HCEC 1CT (cell line): ENCODE measurements at places on chromosomes 3 and 15.
A peak's percentile ranks its signal among the peaks of the same experiment; 100 is the strongest.

DNA sequence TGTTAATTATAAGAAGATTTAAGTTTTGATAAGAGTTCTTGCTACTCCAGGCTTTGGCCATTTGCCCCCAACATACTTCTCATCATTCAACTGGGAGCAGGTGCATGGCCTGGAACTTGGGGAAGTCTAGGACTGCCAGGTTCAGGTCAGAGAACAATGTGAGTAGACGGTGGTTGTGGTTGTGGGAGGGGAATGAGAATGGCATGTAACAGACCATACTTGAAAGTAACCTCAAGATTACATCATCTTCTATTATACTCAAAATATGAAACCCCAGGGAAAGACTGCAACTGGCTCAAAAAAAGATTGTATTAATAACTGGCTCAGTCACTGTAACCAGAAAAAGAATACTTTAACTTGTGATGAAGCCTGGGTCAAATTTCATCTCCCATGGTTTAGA, 364.9 kb upstream of the DPPA4 start:
- DNase-seq = peak; percentile 11

DNA sequence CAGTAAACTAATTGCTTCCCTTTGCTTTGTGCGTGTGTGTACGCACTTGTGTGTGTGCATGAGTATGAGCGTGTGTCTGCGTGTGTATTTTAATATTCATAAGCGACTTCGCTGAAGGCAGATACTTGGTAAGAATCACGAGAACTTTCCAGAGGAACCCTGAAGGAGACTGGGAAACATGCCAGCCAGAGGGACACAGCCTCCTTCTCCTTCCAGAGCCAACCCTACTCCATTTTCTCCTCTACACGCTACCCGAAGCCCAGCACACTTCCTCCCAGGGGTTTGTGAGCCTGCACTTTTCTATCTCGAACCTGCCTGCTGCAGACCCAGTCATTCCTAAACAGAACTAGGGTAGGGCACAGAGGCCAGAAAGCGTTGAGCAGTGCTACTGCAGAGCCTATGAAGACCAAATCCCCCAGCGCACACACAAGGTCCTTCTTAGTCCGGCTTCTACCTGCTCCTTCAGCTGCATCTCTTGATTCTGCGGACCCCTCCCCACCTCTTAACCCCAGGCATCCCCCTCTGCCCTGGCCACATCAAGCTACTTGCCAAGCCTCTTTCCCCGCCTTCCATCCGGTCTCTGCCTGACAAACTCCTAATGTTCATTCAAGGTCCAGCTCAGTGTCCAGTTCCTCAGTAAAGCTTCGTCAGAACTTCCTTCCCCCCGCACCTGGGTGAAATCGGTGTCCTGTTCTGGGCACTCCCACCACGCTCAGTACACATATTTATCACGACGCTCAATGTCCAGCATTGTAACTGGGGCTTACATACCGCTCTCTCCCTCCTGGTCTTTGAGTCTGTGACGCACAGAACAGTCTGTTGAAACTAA, 191.8 kb downstream of the FAM43A start:
- DNase-seq = no peak

DNA sequence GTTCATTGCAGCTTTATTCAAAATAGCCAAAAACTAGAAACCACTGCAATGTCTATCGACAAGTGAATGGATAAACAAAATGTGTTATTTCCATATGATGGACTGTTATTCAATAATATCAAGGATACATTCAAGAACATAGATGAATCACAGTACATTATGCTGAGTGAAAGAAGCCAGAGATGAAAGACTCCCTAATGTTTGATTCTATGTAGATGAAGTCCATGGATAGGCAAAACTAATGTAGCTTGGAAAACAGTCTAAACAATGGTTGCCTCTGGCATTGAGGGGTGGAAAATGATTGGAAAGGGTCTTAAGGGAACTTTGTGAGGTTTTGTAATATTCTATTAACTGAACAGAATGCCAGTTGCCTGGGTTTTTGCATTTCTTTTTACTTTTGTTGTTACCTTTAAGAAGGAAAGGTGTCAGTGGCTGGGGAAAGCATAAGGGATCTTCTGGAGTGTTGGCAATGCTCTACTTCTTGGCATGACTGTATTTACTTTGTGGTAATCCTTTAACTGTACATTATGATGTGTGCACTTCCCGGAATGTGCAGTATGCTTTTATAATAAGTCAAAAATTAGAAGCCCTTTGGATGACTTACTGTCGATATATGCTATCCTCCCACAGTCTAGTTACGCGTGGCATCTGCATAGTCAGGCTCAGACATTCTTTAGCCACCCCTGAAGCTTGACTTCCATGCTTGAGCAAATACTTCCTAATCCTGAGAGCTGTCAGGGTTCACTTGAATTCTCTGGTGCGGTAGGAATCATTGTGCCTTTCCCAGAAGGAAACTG, 20.5 kb upstream of the ATP10A start:
- peak; percentile 81 for DNase-seq

- no peak for DNase-seq
Observed at GRCh38 chr15:55873024-55873720, 120.2 kb downstream of the NEDD4 start.

DNA sequence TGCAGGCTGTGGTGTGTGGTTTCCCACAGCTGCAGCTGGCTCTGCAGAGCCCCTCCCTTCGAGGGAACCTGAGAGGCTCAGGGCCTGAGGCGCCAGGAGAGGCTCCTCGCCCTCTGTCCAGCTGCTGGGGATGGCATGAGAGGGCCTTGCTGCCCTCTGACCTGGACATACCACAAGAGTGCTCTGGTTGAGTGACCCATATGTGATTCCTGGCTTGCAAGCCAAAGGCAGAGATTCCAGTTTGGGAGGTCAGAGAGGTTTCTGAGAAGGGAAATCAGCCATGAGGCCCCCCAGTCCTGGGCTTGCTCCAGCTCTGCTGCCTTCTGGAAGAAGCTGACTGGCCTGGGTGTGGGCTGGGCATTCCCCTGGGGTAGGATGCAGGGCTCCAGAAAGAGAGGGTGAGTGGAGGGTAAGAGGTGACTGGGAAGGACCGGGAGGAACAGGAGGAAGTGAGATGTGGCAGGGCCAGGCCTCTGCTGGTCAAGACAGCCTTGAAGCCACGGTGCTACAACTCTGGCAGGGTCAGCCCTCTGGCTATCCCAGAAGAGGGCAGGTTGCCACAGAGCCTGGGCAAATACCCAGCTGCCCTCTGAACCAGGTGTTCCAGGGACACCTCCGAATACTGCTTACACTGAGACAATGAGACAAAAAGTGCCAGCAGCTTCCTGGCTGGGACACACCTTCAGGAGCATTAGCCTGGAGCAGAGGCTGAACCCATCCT, 16.0 kb upstream of the SRP14 start:
- peak; percentile 84 for DNase-seq

GRCh38 chr3:102529452-102529851, 94.6 kb downstream of the ZPLD1 start:
- DNase-seq = peak; percentile 34

DNA sequence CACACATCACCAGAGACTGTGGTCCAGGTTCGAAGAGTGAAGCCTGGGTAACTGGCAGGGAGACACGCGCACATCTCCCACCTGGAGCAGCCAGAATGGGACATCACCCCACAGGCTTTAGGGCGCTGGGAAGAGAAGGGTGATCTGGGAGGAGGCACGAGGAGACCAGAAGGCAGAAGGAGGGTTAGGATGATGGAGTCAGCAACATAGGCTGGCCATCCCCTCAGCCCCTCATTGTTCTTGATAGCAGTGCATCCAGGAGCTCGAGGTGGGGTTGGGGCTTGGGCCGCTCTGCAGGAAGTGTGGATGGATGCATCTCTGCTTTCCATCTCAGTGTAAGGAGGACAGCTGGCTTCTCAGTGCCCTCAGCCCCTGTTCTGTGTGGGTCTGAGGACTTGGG, 15.2 kb downstream of the PLA2G4F start:
- DNase-seq = no peak

DNA sequence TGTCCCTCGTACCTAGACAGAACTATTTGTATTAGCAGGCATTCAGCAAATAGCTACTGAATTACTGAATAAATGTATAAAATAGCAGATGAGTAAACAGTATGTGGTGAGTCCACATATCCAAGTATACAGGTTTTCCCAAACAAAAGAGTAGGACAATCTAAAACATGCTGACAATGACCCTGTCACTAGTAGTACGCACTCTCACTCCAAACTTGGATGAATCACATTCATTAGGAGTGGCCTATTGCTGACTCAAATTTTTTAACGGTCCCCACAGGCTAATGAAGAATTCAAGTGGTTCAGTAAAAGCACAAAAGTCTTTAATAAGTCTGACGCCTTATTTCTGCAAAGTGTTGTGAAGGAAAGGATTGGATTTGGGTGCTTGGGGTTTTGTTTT, 449.3 kb upstream of the THBS1 start:
- DNase-seq = peak; percentile 57

DNA sequence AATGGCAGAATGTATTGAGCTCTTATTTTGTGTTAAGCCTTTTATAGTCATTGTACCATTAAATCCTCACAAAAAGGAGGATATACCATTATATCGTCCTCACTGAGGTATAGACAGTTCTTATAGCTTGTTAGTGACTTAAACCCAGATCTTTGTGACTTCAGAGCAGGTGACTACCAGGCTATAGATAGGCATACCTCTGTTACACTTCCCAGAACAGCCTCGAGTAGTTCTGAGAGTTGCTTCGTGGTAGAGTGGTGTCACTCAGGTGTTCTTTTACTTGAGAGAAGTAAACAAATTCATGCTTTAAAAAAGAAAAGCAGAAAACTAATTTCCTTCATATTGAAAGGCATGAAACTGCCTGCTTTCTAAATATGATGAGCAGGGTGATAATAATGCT, 59.9 kb downstream of the SEC22A start:
- DNase-seq = no peak

GRCh38 chr3:184227481-184227935, 1.9 kb upstream of the VWA5B2 start:
- DNase-seq = peak; percentile 18

DNA sequence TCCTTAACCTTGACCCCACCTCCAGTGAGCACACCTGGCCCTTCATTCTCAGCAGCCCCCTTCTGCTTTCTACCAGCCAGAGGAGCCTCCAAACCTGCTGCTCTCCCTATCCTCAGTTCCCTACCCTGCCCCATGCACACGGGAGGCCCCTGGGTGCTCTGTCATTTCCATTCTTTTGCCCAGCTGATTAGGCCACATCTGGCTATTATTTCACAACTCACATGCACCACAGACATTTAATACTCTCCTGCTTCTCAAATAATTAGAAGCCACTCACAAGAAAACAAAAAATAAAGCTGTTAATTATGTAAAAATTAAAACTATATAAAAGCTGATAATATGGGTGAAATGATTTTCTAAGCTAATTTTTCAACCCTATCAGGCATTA, 50.7 kb downstream of the MYLK start:
- DNase-seq = peak; percentile 38

DNA sequence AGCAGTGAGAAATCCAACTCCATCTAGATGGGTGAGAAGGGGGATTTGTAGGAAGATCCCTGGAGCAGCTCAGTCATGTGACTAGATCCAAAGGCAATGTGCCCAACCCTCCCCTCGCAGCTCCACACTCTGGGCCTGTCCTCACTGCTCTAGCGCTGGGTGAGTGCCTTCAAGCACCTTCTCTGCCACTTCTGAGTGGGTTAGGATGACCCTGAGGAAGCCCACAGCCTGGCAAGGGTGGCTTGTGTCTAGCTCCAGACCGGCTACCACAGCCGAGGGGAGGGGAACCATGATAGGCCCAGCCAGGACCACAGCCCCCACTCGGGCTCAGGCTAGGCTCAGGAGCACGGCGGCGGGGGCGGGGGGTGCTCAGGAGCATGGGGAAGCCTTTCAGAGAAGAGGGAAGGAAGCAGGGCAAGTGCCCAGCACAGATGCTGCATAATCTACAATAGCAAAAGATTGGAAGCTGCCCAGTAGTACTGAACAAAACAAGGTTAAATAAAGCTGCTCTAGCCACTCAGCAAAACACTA, 1.7 kb downstream of the SPATA12 start:
- DNase-seq = no peak

DNA sequence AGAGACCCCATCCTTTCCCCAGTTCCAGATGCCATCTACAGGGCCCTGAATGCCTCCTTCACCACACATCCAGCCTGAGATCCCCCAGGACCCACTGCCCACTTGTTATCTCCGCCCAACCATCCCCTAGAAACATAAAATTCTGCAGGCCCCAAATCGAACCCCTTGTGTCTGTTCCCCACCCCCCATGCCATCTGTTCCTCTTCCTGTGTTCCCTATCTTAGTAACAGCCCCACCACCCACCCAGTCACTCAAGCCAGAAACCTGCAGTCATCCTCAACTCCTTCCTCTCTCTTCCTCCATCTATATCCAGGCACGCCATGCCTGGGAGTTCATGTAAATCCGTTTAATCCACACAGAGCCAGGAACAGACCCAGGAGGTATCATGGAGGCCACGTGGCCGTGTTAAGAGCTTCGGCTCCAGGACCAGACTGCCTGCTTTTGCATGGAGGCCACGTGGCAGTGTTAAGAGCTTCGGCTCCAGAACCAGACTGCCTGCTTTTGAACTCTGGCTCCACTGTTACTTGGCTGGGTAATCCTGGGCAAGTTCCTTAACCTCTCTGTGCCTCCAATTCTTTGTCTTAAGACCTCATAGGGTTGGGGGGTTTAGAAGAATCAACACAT, 4.8 kb downstream of the CSRNP1 start:
- peak; percentile 30 for DNase-seq

GRCh38 chr15:101813803-101814534, 2.0 kb downstream of the OR4F15 start:
- peak; percentile 94 for DNase-seq

DNA sequence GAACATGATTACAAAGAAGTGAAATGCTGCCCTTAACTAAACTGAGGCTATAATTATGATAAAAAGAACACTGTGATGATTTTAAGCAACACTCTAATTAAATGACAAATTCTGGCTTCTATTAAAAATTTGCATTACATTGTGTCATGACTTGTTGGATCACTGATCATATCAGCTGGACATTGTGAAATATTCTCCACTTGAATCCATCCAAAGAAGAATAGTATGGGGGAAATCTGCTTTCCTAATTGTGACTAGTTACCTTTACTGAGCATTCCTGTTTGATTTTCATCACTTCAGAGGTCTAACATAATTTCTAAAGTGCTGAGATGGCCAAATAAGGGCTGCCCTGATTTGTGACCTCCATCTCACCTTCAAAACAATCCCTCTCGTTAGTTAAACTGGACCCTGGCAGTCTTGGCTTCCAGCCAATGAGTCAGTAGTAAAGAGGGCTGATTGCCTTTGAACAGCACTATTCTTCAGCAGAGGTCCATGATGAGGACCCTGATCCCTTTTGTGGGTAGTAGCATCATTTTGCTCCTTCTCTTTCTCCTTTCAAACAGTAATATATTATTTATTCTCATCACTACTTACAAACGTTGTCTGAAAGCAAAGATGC, 53.5 kb upstream of the LEKR1 start:
- no peak for DNase-seq

GRCh38 chr15:60021589-60022378, 17.7 kb downstream of the FOXB1 start:
- no peak for DNase-seq

GRCh38 chr3:106745344-106746168, 631.7 kb upstream of the CCDC54 start:
- DNase-seq = no peak
